Activated CD4-positive, alpha-beta T cell treated with anti-CD3 and anti-CD28 coated beads, Interleukin-2, amount 50 U/mL, for 4 hours (primary cell): ENCODE measurements at places on chromosomes 3 and 15.

DNA sequence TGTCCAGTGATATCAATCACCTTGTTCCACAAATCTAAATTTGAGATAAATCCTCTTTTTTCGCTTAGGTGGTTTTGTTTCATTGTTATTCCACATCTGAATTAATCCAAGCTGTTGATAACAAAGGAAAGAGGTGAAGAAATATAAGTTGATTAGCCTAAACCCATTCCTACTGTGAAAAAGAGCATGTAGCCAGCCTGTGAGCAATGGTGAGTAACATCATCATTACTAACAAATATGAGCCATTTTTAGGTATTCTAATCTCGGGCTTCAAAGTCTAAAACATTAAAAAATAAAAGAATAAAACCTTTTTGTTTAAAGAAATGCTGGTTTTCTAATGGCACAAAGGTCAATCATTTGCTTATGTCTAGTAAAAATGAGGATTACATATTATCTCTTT, 52.1 kb upstream of the P3H2 start:
- DNase-seq = no peak

DNA sequence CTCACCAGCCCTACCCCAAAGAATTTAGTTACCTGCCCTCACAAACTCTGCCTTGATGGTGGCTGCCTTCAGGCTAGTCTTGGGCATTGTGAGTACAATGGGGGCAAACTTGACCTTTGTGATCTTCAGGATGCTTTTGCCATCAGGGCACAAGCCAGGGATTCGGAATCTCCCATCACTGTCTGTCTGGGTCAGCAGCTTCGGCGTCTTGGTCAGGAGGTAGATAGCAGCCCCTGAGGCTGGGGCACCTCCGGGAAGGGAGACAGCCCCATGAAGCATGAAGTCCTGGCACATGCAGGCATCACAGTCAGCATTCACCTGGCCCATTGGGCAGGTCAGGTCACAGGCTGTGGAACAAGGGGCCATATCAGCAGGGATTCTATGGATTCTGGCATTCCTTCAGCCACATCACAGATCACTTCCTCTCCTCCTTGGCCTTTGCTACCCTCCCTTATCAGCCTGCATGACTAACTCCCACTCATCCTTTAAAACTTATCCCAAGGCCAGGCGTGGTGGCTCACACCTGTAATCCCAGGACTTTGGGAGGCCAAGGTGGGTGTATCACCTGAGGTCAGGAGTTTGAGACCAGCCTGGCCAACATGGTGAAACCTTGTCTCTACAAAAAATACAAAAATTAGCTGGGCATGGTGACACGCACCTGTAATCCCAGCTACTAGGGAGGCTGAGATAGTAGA, 6.9 kb downstream of the CILP start:
- DNase-seq = no peak

DNA sequence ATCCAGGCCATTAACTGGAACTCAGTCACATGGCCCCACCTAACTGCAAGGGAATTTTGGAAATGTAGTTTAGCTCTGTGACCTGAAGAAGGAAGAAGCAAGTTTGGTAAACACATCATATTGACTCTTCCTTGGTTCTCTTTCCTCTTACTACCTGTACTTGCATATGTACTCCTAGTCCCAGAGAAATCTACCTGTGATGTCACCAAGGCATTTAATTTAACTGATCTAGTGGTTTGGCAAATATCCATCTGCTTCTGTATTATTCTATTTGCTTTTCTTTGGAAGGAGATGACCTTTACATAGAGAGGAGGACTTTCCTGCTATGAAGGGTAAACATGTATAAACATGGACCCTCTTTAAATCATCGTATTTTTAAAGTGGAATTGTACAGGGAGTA, 150.8 kb downstream of the TMEM108 start:
- no peak for DNase-seq

GRCh38 chr15:56242576-56243162, 1.0 kb downstream of the RFX7 start:
- no peak for DNase-seq

GRCh38 chr3:46130631-46131310, 77.3 kb downstream of the CCR1 start:
- DNase-seq = no peak
